ENCODE measurements at places on chromosomes 12 and 14.
A peak's percentile ranks its signal among the peaks of the same experiment; 100 is the strongest.

DNA sequence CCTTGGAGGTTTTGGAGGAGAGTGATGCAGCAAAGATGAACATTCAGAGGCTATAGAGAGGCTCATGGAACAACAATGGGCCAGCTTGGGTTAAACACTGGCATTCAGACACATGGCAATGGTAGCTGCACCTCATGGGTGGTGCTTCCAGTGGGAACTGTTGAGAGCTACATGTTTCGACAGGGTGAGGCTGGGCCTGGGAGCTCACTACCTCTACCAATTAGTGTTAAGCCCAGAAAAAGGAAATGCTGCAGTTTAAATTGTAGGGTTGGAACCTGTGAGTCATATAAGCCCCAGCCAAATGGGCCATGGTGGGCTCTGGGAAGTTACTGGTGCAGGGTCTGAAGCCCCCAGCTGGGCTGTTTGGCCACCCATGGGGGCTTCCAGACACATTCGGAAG, 279.7 kb downstream of the ZFP36L1 start:
- DNase-seq, result no peak

GRCh38 chr12:55931780-55932550, 1.0 kb downstream of the DGKA start:
- peak; percentile 26 for DNase-seq

DNA sequence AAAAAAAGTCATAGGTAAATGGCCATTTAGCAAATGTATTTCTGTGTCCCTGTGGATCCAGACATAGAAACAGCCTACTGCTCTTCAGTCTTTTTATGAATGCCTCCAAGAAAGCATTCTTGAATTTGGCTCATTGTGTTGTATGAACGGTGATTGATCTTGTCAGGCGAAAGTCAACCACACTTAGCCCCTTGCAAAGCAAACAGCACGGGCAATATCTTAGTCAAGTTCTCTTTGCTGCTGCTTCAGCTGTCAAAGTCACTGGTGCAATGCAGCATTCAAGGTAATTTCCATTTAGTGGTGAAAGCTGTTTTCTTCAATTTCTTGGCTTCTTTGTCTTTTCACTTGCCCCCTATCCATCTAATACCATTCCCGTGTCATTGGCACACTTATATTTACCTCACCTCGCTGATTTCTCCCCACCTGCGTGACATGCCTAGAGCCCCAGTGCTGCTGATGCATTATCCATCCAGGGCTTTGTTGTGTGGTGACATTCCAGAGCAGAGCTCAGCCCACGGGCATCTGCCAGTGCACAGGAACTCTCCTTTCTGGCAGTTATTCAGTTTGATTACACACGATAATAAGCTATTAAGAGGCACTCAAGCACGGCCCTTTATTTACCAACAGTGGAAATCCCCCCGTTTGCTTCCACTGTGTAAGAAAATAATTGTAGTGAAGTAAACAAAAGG, 362.3 kb upstream of the NOVA1 start:
- DNase-seq, result no peak

DNA sequence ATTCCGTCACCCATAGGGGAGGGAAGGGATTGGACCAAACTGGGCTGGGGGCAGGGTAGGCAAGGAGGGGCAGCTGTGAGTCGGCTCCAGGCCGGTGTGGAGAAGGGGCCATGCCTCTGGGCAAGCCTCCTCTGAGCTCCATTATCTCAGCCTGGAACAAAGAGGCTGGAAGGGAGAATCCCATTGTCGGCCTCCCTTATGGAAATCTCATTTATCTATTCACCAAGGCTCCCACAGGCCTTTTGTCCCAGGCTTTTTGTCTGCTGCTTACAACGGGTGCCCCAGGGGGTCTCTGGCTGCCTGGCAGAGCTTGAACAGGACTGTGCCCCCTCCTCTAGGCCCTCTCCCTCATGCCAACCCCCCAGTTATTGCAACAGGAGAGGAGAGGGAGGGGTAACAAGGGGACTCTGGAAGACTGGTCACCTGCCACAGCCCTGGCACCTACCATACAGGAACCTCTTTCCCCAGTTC, 19.5 kb downstream of the FIGNL2 start:
- DNase-seq, result no peak

GRCh38 chr12:86194721-86195120, 61.5 kb downstream of the MGAT4C start:
- DNase-seq, result no peak

DNA sequence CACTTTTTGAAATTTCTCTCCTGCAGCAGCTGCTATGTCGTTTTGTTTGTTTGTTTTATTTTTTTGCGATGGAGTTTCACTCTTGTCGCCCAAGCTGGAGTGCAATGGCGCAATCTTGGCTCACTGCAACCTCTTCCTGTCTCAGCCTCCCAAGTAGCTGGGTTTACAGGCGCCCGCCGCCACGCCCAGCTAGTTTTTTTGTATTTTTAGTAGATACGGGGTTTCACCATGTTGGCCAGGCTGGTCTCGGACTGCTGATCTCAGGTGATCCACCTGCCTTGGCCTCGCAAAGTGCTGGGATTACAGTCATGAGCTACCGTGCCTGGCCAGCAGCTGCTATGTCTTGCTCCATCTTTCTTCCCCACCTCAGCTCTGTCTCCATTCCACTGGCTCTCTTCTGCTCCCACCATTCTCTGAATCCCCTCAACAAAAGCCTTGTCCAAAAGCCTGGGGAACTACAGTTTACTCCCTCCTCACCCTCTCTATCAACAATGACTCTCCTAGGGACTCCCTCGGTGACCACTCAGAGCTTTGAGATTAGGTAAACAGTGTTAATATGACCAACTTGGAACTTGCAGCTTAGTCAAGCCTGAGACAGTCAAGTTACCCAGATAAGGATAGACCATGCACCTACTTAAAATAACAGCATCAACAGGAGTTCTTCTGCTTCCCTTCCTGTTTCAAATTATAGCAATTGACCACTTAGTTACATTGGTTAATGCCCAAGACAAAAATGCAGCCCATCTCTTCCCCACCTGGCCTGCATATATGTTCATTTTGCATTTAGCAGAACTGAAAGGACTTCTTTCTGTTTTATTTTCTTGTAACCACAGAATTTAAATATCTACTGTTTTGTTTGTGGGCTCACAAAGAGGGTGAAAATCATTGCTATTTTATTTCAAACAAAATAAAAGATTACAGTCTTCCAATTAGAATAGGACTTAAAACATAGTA, 189.0 kb upstream of the AMIGO2 start:
- no peak for DNase-seq

DNA sequence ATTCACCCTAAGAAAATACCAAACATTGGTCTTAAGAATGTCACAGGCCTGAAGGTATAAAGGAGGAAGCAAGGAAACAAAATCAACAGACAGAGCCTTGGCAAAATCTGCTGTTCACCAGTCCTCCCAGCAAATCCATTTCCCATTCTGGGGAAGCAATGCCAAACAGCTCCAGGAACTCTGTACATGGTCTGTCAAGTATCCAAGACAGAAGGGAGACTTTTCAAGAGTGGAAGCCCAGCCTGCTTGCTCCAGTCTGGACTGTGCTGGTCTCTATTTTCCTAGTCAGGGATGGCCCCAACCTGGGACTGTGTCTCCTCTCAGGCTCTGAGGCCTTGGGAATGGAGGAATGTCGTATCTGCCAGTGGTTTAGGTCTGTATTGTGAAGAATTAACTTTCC, 251.5 kb downstream of the DAD1 start:
- no peak for DNase-seq

GRCh38 chr12:122174155-122174845, at the start of gene IL31:
Gene IL31 (minus strand): TSS chr12:122174221. CDS start chr12:122174172, 49 bp downstream.
- DNase-seq, result no peak

DNA sequence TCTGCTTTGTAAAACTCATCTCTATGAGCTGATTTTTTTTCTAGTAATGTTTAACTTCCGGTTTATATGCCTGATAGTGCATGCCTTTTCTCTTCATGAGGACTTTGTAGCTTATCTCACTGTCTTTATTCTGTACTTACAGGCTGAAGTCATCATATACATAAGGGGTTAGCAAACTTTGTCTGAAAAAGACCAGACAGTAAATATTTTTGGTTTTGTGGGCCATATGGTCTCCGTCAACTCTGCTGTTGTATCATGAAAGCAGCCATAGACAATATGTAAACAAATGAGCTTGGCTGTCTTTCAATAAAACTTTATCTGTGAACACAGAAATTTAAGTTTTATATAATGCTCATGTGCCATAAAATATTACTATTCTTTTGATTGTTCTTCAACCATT, 172.1 kb downstream of the GXYLT1 start:
- no peak for DNase-seq

- DNase-seq, result no peak
These were observed 46.2 kb upstream of the MED13L start for GRCh38 chr12:116323406-116324386.

DNA sequence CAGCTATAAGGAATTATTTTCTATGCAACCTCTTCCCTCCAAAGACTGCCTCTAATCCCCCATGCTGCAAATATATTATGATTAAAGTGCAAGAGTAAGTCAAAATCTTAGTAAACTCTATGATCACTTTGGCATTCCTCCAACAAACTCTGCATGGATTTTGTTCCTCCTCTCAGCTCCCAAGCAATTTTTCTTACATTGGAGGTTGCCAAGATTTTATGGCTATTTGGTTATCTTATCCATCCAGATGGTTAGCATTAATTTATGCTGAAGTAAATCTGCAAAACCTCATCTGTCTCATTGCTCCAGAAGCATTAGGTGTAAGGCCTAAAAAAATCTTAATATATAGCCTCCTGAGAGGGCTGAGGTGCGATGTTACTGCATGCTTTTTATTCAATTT, 228.1 kb downstream of the CHST11 start:
- no peak for DNase-seq

All from NCI-H2081 (cell line).